Epithelial cell of esophagus (primary cell): ENCODE measurements at places on chromosomes 5 and 9.

DNA sequence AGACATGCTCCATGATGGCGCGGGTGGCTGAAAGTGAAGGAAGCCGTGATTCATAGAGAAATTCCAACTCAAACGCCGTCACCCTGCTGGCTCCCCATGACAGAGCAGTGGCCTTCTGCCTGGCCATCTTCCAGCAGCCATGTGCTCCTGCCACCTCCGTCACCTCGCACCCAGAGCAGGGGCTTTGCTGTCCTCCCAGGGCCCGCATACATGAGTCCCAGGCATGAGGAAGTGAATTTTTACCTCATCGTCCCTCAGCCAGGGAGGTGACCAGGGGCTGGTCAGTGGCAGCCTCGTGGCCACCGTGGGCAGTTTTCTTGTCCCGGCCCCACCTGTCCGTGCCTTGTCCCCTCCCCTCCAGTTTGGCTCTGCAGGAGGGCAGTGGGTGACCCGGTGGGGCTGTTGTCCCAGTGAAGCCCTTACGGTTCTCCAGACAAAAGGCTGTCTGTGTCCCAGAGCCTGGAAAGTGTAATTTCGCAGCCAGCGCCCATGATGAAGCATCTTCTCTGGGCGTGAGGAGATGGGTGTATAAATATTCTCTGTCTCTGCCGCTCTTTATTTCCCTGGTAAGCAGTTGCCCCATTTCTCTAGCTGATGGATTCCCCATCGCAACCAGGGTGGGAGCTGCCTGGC lies 124.0 kb upstream of the LMX1B start:
- no peak for DNase-seq

DNA sequence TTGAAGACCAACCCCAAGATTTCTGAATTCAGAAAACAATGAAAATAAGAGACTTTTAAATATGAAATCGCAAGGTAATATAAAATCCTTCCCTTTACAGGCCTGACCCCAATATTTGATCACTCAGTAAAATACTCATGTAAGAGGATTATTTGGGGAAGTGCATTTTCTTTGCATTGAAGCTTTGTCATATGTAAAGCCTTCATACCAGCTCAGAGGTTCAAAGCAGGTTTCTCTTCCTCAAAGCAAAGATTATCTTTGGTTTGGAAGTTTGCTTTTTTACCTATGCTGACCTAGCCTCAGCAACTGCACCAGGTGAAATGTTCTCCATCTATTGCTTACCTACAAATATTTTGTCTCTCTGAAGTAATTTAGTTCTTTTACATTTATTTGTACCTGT lies 106.5 kb upstream of the PARP8 start:
- DNase-seq: no peak

GRCh38 chr9:105024529-105024928 lies 96.6 kb upstream of the ABCA1 start:
- DNase-seq: no peak

- DNase-seq: no peak
Measured at GRCh38 chr5:26645659-26646058, 392.7 kb downstream of the CDH9 start.

DNA sequence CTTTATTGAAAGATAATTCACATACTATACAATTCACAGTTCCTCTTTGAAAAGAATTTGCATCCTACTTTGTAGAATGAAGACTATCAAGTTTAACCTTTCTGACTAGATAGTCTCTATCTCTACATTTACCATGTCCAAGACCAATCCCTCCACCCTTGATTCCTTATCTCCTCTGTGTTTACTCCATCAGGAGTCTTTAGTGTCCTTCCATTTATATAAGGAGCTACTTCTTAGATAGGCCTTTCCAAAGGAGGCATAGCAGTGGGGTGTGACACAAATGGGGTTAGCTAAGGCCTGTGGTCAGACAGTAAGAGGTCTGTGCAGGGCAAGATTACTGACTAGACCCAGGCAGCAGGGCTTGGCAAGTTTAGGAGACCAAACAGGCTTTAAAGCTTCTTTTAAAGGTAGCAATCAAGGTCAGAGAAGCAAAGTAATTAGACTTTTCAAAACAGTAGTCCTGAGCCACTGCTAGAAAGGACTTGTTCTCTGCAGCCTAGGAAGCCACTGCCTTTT lies 11.1 kb upstream of the DMXL1 start:
- DNase-seq: no peak

GRCh38 chr5:60611099-60611740 lies 88.7 kb downstream of the DEPDC1B start:
- DNase-seq: no peak

DNA sequence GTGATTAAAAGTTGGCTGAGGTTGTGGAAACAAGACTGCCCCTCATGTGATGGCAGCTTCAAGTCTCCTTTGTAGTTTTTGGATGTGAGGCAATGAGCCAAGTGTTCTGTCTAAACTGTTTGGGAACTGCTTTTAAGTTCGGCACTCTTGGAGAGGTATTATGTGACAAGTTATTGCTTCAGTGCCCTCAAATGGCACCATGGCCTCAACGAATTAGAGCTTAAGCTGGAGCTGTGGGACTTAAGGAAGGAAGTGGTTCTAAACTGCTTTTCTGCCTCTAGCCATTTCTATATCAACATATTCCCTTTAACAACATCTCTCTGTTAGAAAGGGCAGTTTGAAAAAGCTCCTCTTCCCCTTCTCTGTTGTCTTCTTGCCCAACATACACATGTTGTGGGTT lies 227.7 kb downstream of the RFK start:
- no peak for DNase-seq

- DNase-seq: peak; percentile 93
Measured at GRCh38 chr5:109411627-109412026, 1.9 kb upstream of the PJA2 start.

DNA sequence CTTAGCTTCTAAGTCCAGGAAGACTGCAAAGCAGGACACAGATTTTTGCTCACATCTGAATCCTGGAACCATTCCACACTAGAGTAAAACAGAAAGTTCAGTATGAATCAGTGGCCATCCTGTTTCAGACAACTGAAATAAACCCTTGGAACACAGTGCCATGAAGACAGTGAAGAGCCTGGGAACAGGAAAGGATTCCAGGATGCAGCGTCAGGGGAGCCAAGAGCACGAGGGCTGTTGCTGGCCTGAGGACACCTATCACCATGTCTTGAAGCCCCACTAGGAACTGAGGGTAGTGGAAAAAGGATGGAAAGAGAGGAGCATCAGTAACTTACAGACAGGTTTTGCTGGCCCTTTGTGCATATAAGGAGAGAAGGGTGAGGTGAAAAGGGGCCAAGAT lies 115.3 kb upstream of the FSTL4 start:
- no peak for DNase-seq

GRCh38 chr5:2374703-2375102 lies 376.8 kb downstream of the IRX2 start:
- no peak for DNase-seq

DNA sequence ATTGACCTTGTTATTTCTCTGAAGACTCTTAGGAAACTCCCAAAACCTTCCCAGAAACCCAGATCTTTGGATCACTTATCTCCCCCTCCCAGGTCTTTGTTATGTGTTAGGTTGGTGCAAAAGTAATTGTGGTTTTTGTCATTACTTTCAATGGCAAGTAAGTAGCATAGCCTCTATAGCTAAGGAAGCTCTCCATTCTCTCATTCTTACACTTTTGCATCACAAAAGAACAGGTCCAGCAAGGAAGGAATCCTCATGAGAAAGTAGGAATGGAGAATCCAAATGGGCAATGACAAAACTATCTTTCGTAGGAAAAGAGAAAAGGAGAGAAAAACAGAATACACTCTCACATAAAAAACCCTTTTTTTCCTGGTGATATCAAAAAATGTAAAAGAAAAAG lies 81.3 kb upstream of the ELAVL2 start:
- DNase-seq: no peak

DNA sequence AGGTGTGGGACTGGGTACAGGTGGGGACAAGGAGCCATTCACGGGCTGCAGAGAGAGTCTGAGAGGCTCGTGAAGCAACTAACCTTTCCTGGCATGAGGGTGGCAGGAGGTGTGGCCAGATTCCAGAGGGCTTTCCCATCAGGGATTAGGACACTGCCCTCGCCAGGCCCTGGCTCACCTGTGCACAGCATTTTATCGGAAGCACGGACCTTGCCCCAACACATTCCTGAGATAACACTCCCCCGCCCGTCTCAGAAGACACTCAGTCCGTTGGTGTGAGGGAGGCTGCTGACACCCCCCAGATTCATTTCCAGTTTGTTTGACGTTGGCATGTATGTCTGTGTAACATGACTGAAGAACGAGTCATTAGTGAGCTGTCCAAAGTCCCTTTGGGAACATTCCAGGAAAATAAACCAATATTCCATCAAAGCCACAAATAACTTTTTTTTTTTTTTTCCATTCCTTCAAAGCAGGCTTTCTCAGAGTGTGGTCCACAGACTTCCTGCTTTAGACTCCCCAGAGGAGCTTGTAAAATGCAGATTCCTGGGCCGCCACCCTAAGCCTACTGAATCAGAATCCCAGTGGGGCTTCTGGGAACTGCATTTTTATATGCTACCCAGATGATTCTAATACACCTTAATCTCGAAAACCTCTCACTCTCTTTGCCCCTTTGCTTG lies 23.4 kb downstream of the WWC1 start:
- peak; percentile 93 for DNase-seq

- DNase-seq: no peak
Measured at GRCh38 chr5:63085561-63085960, 506.9 kb downstream of the LRRC70 start.

DNA sequence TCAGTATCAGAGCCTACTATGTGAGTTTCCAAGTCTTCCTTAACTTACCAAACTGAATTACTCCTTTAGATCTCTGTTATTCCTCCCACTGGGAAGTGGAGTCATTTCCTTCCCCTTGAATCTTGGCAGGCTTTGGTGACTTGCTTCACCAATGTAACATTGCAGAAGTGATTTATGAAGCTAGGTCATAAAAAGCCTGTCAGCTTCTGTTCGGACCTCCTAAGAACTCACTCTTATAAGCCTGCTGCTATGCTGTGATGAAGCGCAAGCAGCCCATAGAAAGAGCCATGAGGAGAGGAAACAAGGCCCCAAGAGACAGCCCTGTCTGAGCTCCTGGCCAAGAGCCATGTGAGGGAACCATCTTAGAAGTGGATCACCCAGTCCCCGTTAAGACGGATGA lies 14.2 kb upstream of the FOXB2 start:
- no peak for DNase-seq

GRCh38 chr9:21322911-21323461 lies 12.2 kb downstream of the KLHL9 start:
- DNase-seq: no peak

DNA sequence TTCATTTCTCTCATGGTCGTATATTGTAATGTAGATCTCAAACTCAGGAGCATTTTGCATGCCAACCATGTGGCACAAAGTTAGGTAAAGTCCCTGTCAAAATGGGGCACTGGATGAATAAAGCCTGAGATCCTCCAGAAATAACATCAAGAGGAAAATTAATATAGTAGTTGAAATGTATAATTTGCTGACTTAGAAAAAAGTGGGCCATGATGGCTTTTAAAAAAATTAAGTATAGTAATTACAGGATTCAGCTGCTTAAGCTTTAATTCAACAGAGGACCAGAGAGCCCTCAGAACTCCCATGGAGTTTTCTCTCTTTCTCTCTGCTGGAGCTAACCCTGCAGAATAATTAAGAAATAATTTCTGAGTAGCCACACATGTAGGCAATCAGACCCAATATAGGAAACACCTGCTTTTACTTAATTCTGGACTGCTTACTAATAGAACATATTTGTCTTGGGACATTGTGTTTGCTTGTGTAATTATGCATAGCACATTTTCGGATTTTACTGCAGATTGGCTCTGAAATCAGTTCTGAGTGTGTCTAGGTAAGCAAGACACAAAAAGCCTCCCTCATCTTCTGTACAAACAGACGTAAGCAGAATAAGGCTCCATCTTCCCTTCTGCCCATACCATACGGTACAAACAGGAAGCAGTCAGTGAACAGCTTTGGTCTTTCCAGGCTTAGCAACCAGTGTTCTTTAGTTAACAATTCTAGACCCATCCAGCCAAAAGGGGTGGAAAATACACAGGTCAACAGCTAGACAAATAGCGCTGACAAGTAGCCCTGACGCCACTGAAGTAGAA lies 26.5 kb upstream of the PCSK1 start:
- DNase-seq: no peak

DNA sequence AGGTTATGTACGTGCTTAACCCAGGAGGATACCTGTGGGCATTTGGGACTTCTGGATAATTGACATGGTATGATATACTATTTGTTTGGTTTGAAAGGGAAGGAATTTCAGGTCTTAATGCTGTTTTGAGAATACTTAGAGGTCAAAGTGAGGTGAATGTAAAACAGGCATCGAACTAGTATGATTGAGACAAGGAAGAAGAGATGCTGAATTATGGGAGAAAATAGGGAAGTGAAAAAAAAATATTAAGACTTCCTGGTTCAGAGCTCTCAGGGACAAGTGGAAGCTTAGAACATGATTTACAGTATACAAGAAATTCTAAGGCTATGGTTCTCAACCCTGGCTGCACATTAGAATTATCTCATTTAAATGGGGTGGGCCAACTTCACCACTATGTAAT lies 115.3 kb downstream of the CD180 start:
- no peak for DNase-seq

GRCh38 chr5:17190242-17190778 lies 27.1 kb upstream of the BASP1 start:
- DNase-seq: peak; percentile 66

DNA sequence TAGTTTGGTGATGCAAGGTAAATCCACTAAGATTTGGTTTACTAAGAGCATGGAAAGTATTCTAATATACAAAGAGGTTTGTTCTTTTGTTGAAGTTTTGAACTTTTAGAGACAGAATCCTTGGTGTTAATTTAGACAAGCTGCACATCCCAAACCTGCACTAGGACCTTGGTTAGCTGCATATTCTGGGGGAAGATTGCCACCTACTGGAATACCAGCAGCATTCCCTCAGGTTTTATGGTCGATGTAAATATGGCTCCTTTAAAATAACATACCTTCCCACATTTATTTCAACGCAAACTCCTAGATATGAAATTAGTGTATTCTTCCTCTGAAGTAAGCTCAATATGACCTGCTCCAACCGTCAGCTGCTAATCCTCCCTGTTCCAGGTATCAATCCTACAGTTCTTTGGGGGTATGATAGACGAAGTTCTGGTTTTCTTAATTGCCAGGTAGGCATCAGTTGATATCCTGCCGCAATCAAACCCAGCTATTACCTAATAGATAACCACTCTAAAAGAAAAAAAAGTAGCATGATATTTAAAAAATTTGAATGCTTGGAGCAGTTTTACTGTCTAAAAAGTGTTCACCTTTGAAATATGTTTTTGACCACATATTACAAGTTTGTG lies 624.1 kb downstream of the ISL1 start:
- peak; percentile 68 for DNase-seq

GRCh38 chr5:92371889-92372235 lies 988.7 kb upstream of the ARRDC3 start:
- peak; percentile 23 for DNase-seq

DNA sequence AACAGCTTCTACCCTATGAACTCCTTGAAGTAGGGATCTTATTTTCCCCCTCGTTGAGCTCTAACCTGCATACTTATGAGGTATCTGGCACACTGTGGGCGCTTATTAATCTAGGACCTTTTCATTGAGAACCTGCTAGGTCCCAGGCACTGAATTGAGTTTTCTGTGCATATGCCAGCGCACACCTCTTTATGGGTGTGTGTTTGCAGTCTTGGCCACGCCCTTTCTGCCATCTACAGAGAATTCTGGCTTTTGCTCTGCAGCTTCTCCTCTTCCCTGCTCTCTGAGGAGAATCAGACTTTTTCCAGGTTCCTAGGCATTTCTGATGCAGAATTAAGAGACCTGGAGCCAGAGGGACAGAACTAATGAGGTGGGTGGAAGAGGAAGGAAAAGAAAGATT lies 25.4 kb upstream of the SSBP2 start:
- peak; percentile 16 for DNase-seq
